ENCODE measurements at places on chromosomes 1 and 21.

DNA sequence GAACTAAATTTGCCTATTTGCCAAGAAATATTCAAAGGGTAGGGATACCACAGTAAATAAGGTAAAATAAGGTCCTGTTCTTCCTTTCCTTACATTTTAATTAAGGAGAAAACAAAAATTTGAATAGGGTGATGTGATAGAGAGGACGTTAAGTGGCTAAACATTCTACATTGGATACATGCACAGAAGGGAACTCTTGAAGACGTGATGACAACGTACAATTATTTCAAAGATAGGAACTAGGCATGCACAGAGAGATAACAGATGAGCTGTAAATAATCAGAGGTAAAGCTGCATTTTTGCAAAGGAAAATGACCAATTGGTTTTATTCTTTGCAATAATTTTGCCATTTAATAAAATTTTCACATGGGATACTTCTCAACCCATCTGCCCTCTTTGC is 69.7 kb downstream of the TRIM33 start:
- DNase-seq: no peak

DNA sequence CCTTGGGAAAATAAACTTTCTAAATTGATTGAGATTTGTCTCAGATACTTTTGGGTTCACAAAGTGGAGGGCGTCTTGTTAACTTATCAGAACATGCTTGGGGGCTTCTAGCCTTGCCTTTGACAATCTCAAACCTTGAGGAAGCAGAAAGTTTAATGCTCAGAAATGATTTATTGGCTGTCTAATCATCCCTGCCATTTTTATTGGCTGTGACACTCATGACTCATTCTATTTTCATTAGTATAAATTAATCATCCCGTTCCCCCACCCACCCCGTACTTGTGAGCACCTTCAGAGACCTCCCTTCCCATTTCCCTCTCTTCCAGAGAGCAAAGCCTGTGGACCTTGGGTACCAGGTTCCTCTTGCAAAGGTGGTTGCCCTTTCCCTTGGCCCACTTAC is 87.1 kb downstream of the FGGY start:
- DNase-seq: no peak

GRCh38 chr1:160471253-160471652 is 51.8 kb downstream of the SLAMF6 start:
- DNase-seq: no peak

DNA sequence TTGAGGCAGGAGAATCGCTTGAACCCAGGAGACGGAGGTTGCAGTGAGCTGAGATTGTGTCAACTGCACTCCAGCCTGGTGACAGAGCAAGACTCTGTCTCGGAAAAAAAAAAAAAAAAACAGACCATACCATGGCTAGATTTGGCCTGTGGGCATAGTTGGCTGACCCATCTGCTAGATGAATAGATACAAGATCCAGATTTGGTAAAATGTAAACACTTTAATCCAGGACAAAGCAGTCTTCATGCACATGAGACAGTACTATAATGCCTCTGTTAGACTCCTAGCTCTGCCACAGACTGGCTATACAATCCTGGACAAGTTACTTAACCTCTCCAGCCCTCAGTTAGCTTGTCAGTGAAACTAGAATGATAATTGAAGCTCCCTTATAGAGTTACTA is 27.9 kb upstream of the SRP9 start:
- DNase-seq: no peak

DNA sequence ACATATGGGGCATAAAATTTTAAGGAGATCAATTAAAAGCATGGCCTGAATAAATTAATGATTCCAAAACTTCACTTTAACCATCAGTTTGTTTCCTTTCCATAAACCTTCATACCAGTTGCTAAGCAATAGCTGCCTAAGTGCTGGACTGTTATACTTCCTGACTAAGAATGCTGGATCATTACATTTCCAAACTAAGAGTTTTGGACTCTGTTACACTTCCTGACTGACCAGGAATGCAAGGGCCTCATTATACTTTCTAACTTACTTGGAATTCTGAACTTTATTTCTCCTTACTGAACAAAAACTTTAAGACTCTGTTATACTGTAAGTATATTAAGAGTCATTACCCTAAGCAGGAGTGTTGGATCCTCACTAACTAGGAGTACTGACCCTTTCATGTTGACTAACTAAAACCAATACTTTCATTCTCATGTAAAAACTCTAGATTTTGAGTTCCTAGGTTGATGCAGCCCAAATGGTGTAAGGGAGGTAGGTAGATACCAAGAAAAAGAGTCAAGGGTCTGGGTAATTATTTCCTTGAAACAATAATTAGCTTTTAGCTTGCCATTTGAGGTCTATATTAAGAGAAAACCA is 118.2 kb downstream of the FAF1 start:
- no peak for DNase-seq

- no peak for DNase-seq
Observed at GRCh38 chr1:29875557-29876028, 639.3 kb downstream of the PTPRU start.

GRCh38 chr1:151972542-151973248 is 21.0 kb downstream of the S100A10 start:
- DNase-seq: no peak

DNA sequence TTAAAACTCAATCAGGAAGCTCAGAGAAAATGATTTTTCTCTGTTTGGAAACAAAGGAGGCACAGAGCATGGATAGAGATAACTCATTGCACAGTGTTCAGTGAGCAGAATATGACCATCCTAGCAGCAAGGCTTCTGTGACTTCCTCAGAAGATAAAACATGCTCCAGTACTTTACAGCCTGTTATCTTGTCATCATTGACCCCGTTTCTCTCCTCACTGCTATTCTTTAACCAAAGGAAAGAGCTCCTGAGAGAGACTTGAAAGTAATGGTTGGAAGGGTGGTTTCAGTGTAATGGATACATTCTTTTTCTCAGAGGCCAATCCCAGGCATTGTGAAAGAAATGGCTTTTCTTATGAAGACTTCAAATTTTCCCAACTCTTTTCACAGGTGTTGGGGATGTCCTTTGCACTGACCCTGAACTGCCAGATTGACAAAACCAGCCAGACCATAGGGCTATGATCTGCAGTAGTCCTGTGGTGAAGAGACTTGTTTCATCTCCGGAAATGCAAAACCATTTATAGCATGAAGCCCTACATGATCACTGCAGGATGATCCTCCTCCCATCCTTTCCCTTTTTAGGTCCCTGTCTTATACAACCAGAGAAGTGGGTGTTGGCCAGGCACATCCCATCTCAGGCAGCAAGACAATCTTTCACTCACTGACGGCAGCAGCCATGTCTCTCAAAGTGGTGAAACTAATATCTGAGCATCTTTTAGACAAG is 25.9 kb downstream of the CD53 start:
- DNase-seq: no peak

DNA sequence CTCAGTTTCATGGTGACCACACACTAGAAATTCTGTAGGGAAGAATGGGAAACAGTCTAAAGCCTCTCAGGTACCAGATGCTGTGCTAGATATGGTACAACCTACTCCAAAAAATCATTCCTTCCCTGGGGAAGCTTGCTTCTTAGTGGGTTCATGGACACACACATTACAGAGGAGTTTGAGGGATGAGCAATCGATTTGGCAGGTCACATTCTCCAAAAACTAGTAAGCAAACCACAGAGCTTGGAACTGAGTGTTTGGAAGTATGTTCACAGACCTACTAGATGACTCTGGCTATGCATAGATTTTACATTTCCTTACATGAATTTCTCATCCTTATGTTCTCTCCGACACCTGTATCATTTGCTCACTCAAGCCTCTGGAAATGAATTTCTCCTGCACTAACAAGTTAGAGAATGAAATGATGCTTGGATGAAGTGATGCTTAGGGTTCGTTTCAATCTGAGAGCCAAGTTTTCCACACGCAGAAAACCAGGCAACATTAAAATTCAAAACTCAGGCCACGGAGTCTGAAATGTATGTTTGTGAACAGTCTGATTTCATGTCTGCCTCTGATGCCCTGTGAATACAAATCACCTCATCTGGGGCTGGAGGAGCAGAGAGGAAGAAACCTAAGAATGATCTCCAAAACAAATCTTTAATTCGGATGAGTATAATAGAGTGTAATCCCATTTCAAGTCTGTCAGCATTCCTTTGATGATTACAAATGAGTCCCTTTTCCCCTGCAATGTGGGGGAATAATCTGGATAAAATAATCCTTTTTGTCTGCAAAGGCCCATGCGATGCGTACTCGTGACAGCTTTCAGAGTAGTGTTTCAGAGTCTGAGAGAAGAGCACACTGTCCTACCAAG is 11.0 kb downstream of the EVA1C start:
- no peak for DNase-seq

GRCh38 chr1:246032031-246032551 is 475.0 kb downstream of the SMYD3 start:
- DNase-seq: no peak

DNA sequence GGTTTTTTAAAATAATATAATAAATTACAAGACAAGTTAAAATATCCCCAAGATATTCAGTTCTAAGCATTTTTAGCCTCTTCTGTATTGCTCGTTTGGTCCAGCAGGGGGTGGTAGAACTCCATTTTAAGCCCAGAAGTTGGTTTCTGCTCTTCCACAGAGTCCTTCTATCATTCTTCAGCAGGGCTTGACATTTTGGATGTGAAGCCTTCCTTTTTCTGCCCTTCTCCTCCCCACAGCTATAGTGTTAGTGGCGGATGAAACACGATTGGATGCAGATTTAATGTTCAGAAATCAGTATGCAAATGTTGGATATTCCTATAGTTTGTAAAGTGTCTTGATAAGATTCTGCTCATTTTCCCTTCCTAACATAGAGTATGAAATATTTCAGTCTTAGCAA is 1.4 kb downstream of the NCAM2 start:
- DNase-seq: no peak

GRCh38 chr1:41341365-41341683 is 19.9 kb upstream of the FOXO6 start:
- no peak for DNase-seq

DNA sequence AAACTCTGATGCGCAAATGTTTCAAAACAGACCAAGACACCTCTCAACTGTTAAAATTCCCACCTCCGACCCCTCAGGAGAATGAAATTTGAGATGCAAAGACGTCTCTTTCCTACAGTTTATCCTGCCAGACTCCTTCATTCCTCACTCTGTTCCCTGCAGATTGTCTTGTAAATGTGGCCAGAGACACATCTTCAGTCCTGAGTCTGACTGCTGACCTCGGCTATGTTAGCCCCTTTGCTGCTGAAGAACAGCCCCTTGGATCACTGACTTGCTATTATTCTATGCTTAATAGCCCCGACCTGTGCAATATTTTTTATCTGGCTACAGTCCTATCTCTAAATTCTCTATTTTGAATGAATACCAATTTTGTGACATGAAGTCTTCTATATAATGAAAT is 16.6 kb upstream of the ESRRG start:
- DNase-seq: no peak

GRCh38 chr1:46562498-46562897 is 11.1 kb upstream of the KNCN start:
- no peak for DNase-seq

DNA sequence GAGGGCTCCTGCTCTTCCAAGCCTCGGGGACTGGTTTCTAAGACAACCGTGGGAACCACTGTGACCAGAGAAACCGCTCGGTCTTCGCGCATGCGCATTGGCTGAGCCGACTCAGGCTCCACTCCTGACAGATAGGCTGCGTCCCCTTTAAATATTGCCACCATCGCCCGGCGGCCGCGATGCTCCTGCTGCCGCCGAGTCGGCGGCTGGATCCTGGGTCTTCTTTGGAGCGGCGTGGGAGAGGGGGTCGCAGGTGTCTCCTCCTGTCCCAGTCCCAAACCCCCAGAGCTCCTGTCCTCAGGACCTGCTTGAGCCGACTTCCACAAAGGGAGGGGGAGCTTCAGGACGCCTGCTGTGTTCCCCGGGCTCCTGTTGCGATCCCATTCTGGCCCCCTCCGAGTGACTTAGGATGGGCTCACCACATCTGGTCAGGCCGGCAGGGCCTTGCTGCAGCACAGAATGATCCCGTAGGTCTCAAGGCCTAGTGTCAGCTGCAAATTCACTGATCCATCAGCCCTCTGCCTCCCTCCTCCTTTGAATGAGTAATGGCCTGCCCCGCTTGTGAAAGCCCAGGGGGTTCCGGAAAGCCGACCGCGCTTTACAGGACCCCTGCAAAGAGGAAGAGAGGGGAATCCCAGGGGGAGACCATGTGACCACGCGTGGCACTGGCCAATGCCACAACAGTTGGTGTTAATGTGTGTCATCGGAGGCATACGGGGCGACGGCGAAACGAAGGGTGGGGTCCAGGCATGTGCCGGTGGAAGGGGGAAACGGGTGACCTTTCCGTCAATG is 683.2 kb upstream of the TPTE start:
- DNase-seq: no peak
